Myometrial cell (primary cell): ENCODE measurements at places on chromosomes 4 and X. TPM values are rescaled to one million over a fixed set of nuclear protein-coding genes. Genes with fewer than 3 reads are reported as not detected.

The ZNF330 gene
- total RNA-seq = 25.3 and 28.3 TPM in 2 replicates

The PTCHD1 gene
- total RNA-seq = not detected in 2 replicates

The GCNA gene
- 0.53 and 0.58 TPM in 2 replicates for total RNA-seq

The STK32B gene
- total RNA-seq = 0.18 TPM in 1 of 2 replicates, not detected in the other

The STAP1 gene
- not detected in 2 replicates for total RNA-seq
